ENCODE measurements at places on chromosomes 5 and 9. TPM values are rescaled to one million over a fixed set of nuclear protein-coding genes. Genes with fewer than 3 reads are reported as not detected.
A peak's percentile ranks its signal among the peaks of the same experiment; 100 is the strongest.

DNA sequence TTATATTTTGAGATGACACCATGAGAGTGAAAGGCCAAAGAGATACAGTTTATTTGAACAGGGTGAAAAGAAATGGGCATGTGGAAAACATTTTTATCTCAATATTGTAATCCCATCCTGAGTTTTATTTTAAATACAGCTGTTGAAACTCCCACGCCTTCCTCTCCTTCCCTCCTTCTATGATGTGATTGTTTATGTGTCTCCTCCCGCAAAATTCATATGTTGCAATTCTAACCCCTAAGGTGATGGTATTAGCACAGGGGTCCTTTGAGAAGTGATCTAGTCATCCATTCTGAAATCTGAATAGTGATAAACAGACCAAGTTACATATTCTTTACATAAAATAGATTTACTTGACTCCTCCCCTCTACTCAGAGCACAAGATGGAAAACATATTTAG, 1275.4 kb upstream of the C9orf72 start:
- H3K27ac ChIP-seq: no peak overlapping the region

RFESD gene
- total RNA-seq: 4.2 TPM

DNA sequence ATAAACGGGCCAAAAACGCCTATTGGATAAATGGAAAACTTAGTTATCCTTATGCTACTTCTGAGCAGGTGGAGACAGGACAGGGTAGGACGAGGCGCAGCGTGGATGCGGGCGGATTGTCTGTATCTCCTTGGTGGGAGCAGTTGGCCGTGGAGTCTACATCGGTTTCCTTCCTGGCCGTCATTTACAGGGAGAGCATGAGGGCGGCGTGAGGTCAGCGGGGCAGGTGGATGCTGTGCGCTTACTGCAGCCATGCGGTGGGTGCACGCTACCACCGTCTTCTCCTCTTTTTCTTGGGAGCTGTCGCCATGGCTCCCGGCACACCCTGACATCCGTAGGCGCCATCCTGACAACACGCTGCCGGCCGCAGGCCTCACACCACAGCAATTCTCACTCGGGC, 121.3 kb downstream of the ADAMTS2 start:
- no peak overlapping the region for H3K27ac ChIP-seq
- peaks cover 1% of the 10 kb centered on the region for H3K27me3 ChIP-seq
- no peak for DNase-seq
- H3K36me3 ChIP-seq: no peaks in the 10 kb centered on the region
- no peak overlapping the region for H3K4me3 ChIP-seq
- no peaks in the 10 kb centered on the region for H3K4me1 ChIP-seq

RAB3C gene
- total RNA-seq: not detected

- no peak overlapping the region for H3K4me3 ChIP-seq
- peaks cover 1% of the 10 kb centered on the region for H3K4me1 ChIP-seq
- no peak overlapping the region for H3K27ac ChIP-seq
- peaks cover 19% of the 10 kb centered on the region for H3K27me3 ChIP-seq
- no peaks in the 10 kb centered on the region for H3K36me3 ChIP-seq
- no peak for DNase-seq
Observed at GRCh38 chr5:37915097-37915736, 75.4 kb upstream of the GDNF start.

PDGFRB gene
- total RNA-seq: 33.4 TPM

MACIR gene
- 5.6 TPM for total RNA-seq

DNA sequence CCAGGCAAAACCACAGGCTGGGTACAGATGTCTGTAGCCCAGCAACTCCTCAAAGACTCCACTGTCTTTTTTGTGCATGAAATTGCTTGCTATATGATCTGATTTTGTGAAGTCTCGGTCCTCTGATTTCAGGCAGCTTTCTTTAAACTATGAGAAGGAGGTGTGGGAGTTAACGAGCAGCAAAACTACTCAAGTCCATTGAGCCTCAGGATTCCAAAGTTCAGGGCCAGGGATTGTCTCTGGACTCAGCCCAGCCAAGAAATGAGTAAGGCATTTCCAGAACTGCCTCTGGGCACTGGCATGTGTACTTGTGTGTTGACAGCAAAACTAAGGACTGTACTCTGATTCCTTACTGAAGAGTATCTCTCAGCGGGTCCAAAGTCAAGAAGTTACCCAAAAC, 53.4 kb upstream of the GLIS3 start:
- no peak overlapping the region for H3K27ac ChIP-seq
- no peak overlapping the region for H3K4me3 ChIP-seq
- H3K27me3 ChIP-seq: peaks cover 5% of the 10 kb centered on the region
- DNase-seq: no peak
- H3K4me1 ChIP-seq: no peaks in the 10 kb centered on the region

URM1 gene
- 60.7 TPM for total RNA-seq

DNA sequence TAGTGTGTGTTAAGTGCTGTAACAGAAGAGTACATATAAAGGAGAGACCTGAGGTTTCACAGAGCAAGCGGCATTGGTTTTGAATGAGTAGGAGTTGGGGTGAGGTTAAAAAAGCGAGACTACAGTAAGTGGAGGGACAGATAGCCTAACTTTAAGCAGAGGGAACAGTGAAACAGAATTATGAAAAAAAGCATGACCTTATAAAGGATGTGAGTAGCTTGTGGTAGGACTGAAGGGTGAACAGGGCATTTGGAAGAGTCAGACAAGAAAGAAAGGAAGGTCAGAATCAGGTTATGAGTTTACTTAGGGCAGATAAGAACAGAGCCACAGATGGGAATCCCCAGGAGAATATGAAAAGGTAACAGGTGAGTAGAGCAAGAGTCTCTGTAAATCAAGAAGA, 22.5 kb downstream of the MSANTD3 start:
- no peak overlapping the region for H3K27ac ChIP-seq
- H3K36me3 ChIP-seq: peaks cover 13% of the 10 kb centered on the region
- no peak for DNase-seq
- no peak overlapping the region for H3K4me3 ChIP-seq
- H3K4me1 ChIP-seq: peaks cover 6% of the 10 kb centered on the region

EIF4E1B gene
- not detected for total RNA-seq

DNA sequence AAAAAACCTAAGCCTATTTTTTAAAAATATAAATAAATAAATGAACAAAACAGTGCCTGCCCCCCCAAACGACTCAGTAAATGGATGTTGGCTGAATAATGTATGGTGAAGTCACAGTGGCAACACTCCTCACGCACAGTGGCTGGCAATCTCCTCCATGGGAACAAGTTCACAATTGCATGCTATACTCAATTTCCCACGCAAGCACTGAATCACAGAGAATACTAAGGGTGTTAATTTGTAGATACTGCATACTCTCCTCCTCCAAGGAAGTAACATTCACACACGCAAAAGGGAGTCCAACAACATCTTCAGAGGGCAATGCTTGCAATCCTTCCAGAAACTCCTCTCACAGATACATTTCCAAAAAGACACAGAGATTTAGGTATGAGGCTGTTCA, 47.5 kb downstream of the SERINC5 start:
- no peak for DNase-seq
- no peak overlapping the region for H3K4me3 ChIP-seq
- no peaks in the 10 kb centered on the region for H3K27me3 ChIP-seq
- peak overlapping the region; percentile 60 for H3K27ac ChIP-seq

GRCh38 chr9:136061405-136061804, 33.7 kb downstream of the NACC2 start:
- no peaks in the 10 kb centered on the region for H3K27me3 ChIP-seq
- H3K27ac ChIP-seq: no peak overlapping the region
- peaks cover 2% of the 10 kb centered on the region for H3K4me1 ChIP-seq
- H3K4me3 ChIP-seq: no peak overlapping the region

DNA sequence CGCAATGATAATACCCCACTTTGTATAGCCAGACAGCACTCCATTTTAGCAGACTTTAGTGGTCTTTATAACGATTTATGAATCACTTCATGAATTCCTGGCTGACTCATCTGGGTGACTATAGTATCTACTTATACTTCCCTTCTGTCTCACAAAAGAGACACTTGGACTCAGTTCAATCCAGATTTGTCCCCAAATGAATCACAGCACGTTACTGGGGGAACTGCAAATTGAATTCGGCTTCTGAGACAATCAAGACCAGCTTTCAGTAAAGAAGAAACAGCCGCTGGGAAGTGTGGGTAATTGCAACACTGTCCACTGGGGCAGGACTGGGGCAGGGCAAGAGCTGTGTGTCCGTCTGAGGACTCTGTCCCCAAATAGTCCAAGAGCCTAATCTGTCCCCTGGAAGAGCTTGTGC, 337.3 kb upstream of the RFX3 start:
- no peak overlapping the region for H3K4me3 ChIP-seq
- H3K36me3 ChIP-seq: no peaks in the 10 kb centered on the region
- no peaks in the 10 kb centered on the region for H3K27me3 ChIP-seq
- H3K27ac ChIP-seq: no peak overlapping the region
- DNase-seq: no peak

DNA sequence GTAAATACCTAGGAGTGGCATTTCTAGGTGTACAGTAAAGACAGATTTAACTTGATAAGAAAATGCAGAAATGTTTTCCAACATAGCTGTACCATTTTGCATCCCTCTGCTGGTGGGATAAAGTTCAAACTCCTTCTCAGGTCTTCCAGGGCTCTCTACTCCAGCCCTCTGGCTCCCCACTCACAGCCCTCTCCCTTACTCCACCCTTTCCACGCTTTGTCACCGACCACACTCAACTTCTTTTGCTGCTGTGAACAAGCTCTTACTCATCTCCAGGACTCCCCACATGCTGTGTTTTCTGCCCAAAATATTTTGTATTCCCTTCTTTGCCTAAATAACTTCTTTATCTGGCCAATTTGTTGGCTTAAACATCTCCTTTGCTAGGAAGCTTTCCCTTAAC, 90.6 kb upstream of the OSMR start:
- no peak overlapping the region for H3K4me3 ChIP-seq
- H3K27me3 ChIP-seq: peaks cover 8% of the 10 kb centered on the region
- H3K27ac ChIP-seq: no peak overlapping the region
- H3K36me3 ChIP-seq: no peaks in the 10 kb centered on the region
- H3K4me1 ChIP-seq: no peaks in the 10 kb centered on the region
- no peak for DNase-seq
